ENCODE measurements at places on chromosomes 12 and 14. TPM values are rescaled to one million over a fixed set of nuclear protein-coding genes. Genes with fewer than 3 reads are reported as not detected.

GRCh38 chr14:21233457-21234076 is 35.7 kb downstream of the HNRNPC start:
- DNase-seq: no peak

DNA sequence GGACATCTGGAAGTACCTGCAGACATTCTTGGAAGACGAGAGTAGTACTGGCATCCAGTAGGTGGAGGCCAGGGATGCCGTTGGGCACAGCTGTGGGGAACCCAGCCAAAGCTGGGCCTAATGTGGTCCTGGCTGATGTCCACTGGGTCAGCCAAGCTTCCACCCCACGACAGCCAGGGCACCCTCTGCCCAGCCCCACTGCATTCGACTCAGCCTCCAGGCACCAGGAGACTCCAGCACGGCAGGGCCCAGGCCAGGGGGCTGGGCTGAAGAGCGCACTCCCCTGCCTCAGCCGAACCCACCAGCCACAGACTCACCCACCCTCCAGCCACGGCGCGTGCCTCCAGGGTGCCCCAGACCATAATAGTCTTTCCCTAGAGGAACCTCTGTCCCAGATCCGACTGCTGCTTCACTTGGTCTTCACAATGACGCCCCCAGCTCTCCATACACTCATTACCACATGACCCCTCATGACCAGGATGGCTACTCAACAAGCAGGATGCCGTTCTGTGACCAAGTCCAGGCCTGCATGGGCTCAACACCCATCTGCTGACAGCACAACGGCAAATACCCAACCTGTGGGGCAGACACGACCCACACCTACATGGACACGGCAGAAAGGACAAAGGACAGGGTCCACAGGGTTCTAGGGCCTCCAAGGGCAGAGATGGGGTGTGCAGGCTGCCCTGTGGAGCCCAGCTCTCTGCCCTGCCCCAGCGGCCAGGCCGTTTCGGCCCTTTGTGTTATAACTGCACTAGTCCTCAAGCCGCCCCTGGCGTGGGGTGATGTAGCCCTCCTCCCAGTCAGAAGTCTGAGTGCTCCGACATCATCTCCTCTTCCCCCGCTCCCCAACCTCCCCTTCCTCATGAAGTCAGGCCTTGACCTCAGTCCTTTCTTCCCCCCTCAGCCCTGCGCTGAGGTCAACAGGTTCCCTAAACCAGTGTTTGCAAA is 22.8 kb downstream of the ITPK1 start:
- no peak for DNase-seq

The CCDC91 gene
- total RNA-seq: 30.7 TPM

- DNase-seq: no peak
Measured at GRCh38 chr12:64670019-64670418, 59.7 kb downstream of the RASSF3 start.

DNA sequence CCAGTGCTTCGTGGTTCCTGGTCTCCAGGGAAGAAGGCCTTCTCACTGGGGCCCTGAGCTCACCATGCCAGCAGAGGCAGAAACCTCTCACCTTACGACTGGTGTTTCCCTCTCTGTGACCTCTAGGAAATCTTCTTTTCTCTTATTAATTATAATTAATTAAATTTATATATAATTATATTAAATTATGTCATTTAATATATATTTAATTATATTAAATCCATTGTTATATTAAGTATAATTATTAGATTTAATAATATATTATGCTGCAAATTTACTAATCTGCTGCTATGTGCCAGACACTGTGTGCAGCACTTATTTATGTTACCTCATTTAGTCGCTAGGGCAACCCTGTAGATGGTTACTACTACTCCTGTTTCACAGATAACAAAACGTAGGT is 70.3 kb upstream of the MBIP start:
- DNase-seq: no peak

GRCh38 chr12:8773461-8773860 is 49.0 kb upstream of the A2ML1 start:
- no peak for DNase-seq

GRCh38 chr12:105280966-105281693 is 45.2 kb upstream of the APPL2 start:
- no peak for DNase-seq

- no peak for DNase-seq
Measured at GRCh38 chr12:109910969-109911348, 10.9 kb downstream of the TCHP start.

All from fibroblast of villous mesenchyme (primary cell).